Esophagus muscularis mucosa (tissue), 4 donors: ENCODE measurements at places on chromosomes 16 and 17.

DNA sequence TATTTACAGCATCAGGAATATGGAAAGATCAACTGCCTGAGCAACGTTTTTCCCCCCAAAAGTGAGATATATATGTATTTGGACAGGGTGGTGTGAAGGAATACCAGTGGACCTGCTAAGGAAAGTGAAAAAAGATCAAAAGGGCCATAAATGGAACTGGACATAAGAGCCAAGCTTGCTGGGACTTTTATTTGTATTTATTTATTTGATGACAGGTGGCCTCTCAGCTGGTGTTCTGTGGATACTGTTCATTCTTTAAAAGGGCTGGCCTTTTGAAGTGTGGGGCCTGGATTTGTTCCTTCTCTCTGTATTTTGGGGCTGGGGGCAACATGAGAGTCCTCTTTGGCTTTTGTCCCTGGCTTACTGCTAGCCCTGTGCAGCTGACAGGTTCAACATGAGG lies 306.6 kb upstream of the N4BP1 start:
- no peak for DNase-seq

DNA sequence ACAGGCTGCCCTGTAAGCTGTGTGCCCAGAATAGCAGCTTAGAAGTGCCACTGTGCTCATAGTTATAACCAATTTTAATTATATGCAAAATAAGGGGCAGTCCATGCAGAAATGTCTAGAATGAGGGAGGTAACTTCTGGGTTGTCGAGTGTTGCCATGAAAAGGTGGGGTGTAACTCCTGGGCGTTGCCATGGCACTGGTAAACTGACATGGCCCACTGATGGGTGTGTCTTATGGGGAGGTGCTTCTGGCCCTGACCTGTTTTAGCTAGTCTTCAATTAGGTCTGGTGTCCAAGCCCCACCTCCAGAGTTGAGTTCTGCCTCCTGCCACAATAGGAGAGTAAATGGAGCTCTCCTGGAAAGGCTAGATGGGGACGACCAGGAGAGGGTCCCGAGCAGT lies 120.6 kb downstream of the SALL1 start:
- DNase-seq = no peak

- no peak for DNase-seq
Measured at GRCh38 chr16:25679511-25679910, 12.2 kb upstream of the HS3ST4 start.

GRCh38 chr16:88951989-88952388 lies 25.0 kb downstream of the CBFA2T3 start:
- DNase-seq = no peak

GRCh38 chr16:23587726-23588125 lies 8.4 kb downstream of the NDUFAB1 start:
- no peak for DNase-seq
